ENCODE measurements at places on chromosomes 12 and 14.

- DNase-seq, result no peak
These were observed 13.6 kb upstream of the FAIM2 start for GRCh38 chr12:49917166-49917787.

DNA sequence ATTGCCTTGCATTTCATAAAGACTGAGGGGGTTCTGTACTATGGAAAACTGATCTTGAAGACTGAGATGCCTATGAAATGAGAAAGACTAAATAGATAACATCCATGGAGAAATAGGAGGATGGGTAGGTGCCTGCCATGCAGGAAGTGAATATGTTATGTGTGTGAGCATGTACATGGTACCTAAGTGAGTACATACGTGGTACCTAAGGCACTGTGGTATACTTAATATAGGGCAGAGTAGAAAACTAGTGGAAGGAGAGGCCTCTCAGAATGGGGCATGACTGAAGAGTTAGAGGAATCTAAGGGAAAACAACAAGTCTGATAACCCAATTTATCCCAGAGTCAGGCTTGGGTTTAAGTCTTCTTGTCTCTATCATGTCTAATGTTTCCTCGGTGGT, 161.8 kb upstream of the DCN start:
- no peak for DNase-seq

GRCh38 chr12:685388-685787, 22.1 kb upstream of the NINJ2 start:
- DNase-seq, result no peak

- DNase-seq, result peak; percentile 95
These were observed 78.3 kb downstream of the LGMN start for GRCh38 chr14:92670160-92670559.
